Uterus (tissue), 4 donors: ENCODE measurements at places on chromosomes 5 and 9.

- DNase-seq, result no peak
- no peak overlapping the region for H3K27ac ChIP-seq
- no peaks in the 10 kb centered on the region for H3K4me1 ChIP-seq
- H3K4me3 ChIP-seq, result no peak overlapping the region
- H3K36me3 ChIP-seq, result no peaks in the 10 kb centered on the region
Measured at GRCh38 chr9:132210472-132211145, 48.8 kb downstream of the NTNG2 start.

DNA sequence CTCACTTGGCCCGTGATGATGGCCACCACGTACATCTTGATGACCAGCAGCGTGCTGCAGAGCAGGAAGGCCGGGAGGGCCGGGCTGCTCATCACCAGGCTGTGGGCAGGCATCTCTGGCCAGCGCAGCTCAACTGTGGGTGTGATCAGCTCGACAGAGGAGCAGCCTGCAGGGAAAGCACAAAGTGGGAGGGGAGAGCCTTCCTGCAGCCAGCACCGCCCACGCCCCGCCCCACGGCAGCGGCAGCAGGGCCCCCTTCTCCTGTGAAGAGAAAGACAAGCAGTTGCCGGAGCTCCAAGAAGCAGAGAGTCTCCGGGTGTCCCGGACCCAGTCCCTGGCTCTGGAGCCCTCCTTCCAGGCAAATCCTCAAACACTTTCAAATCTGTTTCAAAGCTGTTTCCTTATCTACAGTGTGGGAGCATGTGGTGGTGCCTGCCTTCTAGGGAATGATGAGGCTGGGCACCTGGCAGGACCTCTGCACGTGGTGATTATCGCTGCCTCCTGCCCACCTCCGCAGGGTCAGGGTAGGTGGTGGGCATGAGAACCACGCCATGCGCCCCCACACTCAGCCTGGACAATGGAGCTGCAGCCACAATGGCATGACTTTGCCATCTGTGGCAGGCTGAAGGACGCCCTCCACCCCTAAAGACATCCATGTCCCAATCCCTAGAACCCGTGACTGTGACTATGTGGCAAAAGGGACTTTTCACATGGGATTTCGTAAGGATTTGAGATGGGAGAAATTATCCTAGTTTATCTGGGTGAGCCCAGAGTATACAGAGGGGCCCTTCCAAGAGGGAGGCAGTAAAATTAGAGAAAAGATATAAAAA, at the start of gene PTGES:
Gene PTGES, minus strand, starts transcription at position 143 of the 830 bp plus-strand sequence. Its CDS starts 30 bp downstream, at position 113.
- H3K27ac ChIP-seq, result peak within 1 kb of the TSS; percentile 40
- no peaks in the 10 kb centered on the region for H3K27me3 ChIP-seq
- peak within 1 kb of the TSS; percentile 20 for H3K4me3 ChIP-seq
- H3K4me1 ChIP-seq, result peaks cover 3% of the 10 kb centered on the region
- peak; percentile 82 for DNase-seq

- no peak for DNase-seq
- no peaks in the 10 kb centered on the region for H3K27me3 ChIP-seq
- H3K4me1 ChIP-seq, result no peaks in the 10 kb centered on the region
- H3K36me3 ChIP-seq, result no peaks in the 10 kb centered on the region
Measured at GRCh38 chr9:135478191-135478590, 1.4 kb upstream of the PPP1R26 start.

GRCh38 chr5:94245608-94246007, 372.8 kb downstream of the KIAA0825 start:
- no peaks in the 10 kb centered on the region for H3K4me1 ChIP-seq
- no peak for DNase-seq
- H3K27me3 ChIP-seq, result no peaks in the 10 kb centered on the region
- no peak overlapping the region for H3K4me3 ChIP-seq
- H3K27ac ChIP-seq, result no peak overlapping the region

GRCh38 chr9:38295764-38296163, 96.7 kb upstream of the ALDH1B1 start:
- no peak for DNase-seq
- H3K36me3 ChIP-seq, result no peaks in the 10 kb centered on the region
- no peaks in the 10 kb centered on the region for H3K4me1 ChIP-seq
- no peaks in the 10 kb centered on the region for H3K27me3 ChIP-seq
- H3K4me3 ChIP-seq, result no peak overlapping the region
- H3K27ac ChIP-seq, result no peak overlapping the region

GRCh38 chr5:131392466-131393095, 128.7 kb downstream of the CDC42SE2 start:
- H3K27ac ChIP-seq, result no peak overlapping the region
- no peaks in the 10 kb centered on the region for H3K36me3 ChIP-seq
- no peak overlapping the region for H3K4me3 ChIP-seq
- H3K4me1 ChIP-seq, result no peaks in the 10 kb centered on the region
- DNase-seq, result no peak

GRCh38 chr5:144151026-144151425, 19.4 kb downstream of the YIPF5 start:
- no peak overlapping the region for H3K4me3 ChIP-seq
- no peaks in the 10 kb centered on the region for H3K36me3 ChIP-seq
- no peak for DNase-seq
- no peak overlapping the region for H3K27ac ChIP-seq
- no peaks in the 10 kb centered on the region for H3K27me3 ChIP-seq
- no peaks in the 10 kb centered on the region for H3K4me1 ChIP-seq

DNA sequence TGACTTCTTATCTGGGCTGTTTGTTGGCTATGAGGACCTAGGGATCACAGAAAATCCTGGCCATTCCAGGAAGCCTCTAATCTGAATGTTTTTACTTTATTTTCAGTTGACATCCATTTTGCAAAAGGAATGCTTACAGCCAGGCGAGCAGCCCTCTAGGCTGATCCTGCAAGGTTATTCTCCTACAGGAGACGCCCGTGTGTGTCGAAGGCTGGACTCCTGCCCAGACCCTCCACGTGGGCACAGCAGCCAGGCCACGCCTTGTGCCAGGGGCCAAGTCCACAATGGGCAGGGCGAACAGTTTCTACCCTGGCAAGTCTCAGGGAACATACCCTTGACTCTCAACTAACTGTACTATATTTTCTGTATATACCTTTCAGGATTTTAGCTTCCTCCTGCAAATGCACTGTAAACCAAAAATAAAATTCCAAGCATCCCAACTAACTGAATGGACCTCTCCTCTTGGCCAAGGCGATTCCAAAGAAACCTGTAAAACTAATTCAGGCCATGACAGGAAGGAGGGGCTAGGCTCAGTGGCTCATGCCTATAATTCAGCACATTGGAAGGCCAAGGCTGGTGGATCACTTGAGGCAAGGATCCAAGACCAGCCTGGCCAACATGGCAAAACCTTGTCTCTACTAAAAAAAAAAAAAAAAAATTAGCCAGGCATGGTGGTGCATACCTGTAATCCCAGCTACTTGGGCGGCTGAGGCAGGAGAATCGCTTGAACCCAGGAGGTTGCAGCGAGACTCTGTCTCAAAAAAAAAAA, 5.7 kb downstream of the CMBL start:
- H3K36me3 ChIP-seq, result no peaks in the 10 kb centered on the region
- no peak overlapping the region for H3K27ac ChIP-seq
- DNase-seq, result peak; percentile 34
- H3K27me3 ChIP-seq, result no peaks in the 10 kb centered on the region

GRCh38 chr9:118527261-118527660, 823.1 kb downstream of the TLR4 start:
- H3K4me1 ChIP-seq, result no peaks in the 10 kb centered on the region
- H3K4me3 ChIP-seq, result no peak overlapping the region
- H3K27ac ChIP-seq, result no peak overlapping the region
- H3K27me3 ChIP-seq, result no peaks in the 10 kb centered on the region

DNA sequence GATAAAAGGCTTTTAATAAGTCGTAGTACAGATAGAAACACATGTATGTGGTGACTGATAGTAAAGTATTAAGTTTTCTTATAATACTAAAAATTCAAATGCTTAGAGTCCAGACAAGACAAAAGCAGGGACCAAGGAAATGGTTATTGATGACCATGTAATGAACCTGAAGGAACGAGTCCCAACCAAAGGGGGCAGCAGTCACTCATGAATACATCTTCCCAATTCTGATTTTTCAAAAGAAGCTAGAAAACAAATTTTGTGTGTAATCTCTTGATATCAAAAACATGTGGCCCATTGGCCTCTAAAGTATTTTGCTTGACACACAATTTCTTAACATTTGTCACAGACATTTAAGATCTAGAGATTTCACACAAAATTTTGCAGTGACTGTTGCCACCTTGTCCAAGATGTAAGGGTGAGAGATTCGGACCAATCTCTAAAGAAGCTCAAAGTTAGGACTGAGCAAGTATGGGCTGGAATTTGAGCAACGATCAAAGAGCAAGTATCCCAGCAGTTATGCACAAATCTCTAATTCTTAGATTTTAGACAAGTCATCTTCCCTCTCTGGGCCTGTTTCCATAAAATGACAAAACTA, 66.8 kb downstream of the ARL15 start:
- no peaks in the 10 kb centered on the region for H3K36me3 ChIP-seq
- DNase-seq, result no peak
- H3K4me3 ChIP-seq, result no peak overlapping the region

- H3K36me3 ChIP-seq, result no peaks in the 10 kb centered on the region
- H3K27me3 ChIP-seq, result peaks cover under 1% of the 10 kb centered on the region
- DNase-seq, result no peak
- H3K4me3 ChIP-seq, result no peak overlapping the region
- H3K27ac ChIP-seq, result no peak overlapping the region
Measured at GRCh38 chr5:317086-317811, 4.3 kb upstream of the AHRR start.

DNA sequence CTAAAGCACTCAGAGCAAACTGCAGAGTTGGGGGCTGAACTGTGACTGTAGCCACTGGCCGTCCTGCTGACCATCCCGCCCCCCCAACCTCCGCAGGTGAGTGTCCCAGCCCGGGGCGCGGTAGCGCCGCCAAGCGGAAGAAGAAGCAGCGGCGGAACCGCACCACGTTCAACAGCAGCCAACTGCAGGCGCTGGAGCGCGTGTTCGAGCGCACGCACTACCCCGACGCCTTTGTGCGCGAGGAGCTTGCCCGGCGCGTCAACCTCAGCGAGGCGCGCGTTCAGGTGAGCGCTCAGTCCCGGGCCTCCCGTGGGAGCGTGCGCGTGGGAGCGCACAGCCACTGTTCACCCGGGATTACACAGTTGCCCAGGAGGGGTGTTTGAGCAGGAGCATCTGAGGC, 33.7 kb downstream of the PTGES start:
- H3K27ac ChIP-seq, result no peak overlapping the region
- H3K27me3 ChIP-seq, result no peaks in the 10 kb centered on the region
- no peak overlapping the region for H3K4me3 ChIP-seq
- H3K4me1 ChIP-seq, result no peaks in the 10 kb centered on the region

DNA sequence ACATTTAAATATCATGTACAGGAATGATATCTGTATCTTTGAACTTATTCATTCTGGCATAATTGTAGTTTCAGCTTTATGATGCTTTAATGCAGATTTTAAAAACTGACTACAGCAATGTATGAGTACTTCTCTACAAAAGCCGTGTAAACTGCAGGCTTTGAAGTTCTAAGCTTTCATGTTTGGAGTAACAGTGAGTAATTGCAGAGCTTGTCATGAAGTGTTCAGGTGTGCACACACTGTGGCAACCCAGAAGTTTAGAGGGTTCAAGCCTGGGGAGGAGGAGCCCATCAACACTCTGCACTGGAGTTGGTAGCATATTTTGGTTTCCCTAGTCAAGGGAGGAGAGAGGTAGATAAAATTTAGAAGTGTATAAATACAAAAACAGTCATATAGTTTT, 130.9 kb downstream of the CD180 start:
- no peak for DNase-seq
- H3K27me3 ChIP-seq, result no peaks in the 10 kb centered on the region
- no peaks in the 10 kb centered on the region for H3K36me3 ChIP-seq
- no peak overlapping the region for H3K27ac ChIP-seq
- no peak overlapping the region for H3K4me3 ChIP-seq
